ENCODE measurements at places on chromosomes 13 and 19.

- no peak for DNase-seq
Measured at GRCh38 chr19:2235381-2236063, 607 bp downstream of the PLEKHJ1 start.

- no peak for DNase-seq
Measured at GRCh38 chr19:29927944-29928625, 14.0 kb upstream of the URI1 start.

DNA sequence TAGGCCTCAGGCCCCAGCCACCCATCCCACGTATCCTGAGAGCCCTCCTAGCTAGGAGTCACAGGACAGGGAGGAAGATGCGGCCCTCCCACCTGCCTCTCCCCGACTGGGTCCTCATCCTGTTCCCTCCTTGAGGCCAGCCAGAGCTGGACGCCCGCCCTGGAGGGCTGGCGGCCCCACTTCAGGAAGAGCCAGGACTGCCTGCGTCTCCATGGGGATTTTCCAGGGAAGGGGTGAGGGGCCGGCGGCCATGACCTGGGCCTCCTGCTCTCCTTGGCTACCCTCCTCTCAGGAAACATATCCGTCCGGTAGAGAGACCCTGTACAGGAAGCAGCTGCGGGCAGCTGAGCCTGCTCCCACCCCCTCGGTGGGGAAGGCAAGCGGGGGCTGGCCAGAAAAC, 11.3 kb upstream of the PRKD2 start:
- DNase-seq: no peak

GRCh38 chr13:81771951-81772350, 1431.0 kb upstream of the SPRY2 start:
- DNase-seq: no peak
